ENCODE measurements at places on chromosomes 7 and 10.

GRCh38 chr10:50309342-50309741 is 58.0 kb upstream of the ASAH2 start:
- no peak for DNase-seq

DNA sequence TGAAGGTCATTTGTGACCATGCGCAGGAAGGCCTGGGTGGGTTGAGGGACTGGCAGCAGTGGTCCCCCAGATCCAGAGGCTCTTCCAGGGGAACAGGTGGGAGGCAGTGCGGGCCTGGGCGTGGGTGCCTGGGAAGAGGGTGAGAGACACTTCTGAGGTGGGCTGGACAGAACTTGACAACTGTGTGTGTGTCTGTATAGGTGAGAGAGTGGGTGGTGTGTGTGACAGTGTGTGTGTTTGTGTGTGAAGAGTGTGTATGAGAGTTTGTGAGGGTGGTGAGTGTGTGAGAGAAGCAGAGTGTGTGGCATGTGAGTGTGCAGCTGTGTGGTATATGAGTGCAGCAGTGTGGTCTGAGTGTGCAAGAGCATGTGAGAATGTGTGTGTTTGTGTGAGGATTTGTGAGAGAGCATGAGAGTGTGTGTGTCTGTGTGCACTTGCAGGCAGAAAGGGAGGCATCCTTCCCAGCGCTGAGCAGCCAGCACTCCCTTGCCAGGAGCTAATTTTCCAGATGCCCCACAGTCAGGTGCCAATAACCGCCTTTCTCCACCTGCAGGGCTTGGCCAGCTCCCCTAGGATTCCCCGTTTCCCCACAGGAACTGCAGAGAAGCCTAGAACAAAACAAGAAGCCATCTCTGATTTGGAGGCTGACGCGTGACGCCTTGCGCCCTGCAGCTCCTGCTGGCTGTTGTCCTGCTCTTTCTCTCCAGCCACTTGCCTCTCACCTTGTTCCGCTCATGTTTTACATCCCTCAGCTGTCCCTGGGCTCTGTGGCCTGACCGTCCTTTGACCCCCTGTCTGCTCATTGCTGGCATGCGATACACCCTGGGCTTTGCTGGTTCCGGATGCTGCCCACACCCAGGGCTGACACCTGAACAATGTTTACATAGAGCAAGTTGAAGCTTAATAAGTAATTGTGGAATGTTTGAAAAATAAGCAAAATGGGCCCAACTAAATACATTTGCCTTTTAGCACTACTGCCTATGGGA is 88.0 kb downstream of the TMEM178B start:
- DNase-seq = no peak

GRCh38 chr7:149794661-149795060 is 21.3 kb upstream of the ZNF467 start:
- no peak for DNase-seq

DNA sequence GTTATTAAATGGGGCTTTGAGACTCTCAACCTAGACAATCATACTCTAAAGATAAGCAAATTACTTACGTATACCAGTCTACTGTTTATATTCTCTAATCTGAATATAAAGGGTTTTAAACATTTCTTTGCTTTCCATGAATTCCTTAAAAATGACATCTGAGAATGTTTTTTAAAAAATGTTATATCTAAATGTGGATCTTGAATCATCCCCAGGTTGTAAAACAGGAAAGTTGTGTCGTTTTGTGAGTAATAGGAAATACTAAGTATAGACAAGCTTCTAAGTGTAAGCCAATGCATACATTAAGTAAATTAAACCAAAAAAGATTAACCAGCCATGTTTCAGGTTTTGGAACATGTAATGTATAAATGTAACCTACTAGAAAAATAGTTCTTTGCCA is 26.8 kb downstream of the ADD3 start:
- DNase-seq = no peak

DNA sequence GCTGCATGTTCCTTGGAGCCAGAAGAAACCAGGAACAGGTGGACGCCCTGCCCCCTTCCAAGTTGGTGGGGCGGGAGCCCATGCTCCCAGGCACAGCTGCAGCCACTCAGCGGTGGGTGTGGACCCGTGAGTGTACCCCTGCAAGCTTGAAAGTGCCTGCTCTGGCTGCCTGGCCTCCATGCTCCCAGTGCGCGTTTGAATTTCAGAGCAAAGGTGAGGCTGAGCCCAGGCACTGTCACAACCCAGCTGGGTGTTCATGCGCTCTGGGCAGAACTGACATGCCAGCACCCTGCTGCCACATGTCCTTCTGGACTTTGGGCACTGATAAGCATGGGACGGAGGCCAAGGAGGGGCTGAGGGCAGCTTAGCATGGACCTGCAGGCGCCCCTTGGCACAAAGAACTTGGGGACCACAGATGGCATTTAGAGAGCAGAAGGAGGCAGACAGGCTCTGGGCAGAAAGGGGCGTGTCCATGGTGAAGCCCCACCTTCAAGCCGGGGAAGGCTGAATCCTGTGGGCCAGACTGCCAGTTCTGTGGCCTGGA is 402.0 kb upstream of the NRG3 start:
- DNase-seq = no peak

DNA sequence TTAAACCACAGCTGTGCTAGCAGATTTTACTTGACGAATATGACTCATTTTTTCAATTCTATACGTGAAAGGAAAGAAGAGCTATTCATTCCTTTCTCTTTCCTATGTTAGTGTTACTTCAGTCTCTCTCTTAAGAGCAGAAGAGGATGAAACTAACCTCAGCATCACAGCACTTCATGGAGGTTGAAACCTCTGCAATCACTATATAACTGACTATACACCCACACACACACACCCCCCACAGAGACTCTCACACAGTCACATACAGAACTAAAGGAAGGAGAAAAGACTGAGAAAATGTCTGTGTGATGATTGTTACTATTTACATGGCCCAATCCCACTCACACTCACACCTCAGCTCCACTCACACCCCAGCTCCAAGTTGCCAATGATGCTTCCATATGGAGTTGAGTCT is 104.2 kb downstream of the KIF20B start:
- no peak for DNase-seq

DNA sequence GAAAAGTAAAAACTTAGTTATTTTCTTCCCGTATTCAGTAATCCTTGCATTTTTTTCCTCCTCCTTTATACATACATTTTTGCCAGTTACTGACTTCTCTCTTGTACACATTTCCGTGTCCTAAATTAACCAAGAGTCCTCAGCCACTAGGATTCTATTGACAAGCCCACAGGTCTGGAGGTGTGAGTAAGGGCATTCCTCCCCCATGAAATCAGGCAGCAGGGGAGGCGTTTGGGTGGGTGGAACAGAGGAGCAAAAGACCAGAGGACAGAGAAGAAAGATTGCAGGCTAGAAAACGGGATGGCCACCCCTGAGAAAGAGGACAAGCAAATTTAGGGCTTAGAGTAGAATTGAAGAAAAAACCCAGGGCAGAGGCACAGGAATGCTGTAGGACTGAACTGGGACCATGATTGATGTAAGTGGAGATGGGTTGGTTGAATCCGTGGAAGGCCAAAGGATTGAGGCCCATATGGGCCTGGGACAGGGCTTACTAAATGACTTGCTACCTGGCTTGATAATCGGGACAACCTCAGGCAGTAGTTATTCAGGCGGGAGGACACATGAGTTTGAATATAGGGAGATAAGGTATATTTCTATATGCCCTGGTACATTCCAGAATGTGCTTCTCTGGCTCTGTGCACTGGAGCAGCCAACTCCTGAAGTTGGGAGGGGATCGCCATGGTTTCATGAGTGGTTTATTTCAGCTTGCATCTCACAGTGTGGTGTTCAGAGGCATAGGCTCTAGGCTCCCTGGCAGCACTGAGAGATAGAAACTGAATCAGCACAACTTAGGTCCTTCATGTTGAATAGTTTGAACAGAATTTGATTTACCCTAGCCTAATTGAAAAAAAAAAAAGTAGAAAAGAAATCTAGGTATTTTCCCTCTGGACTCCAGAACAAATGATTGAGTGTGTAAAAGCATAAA is 28.0 kb downstream of the IKZF1 start:
- DNase-seq = no peak

DNA sequence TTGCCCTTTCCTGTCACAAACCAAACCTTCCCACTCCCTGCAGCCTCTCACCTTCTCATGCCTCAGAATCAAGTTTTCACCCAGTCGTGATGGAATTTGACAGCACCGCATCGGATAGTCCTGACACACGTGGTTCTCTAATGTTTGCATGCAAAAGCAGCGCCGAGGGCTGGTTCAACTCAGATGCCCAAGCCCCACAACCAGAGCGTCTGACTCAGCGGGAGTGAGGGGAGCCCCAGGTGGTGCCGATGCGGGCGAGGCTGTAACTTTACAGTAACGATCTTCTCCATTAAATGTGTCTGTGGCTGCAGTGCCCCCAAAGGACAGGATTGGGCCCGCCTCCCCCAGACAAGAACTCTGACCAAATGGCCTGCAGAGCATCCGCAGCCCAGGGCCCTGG is 284.5 kb downstream of the CELF2 start:
- DNase-seq = no peak

- no peak for DNase-seq
These were observed 35.0 kb downstream of the GNA12 start for GRCh38 chr7:2808891-2809665.

DNA sequence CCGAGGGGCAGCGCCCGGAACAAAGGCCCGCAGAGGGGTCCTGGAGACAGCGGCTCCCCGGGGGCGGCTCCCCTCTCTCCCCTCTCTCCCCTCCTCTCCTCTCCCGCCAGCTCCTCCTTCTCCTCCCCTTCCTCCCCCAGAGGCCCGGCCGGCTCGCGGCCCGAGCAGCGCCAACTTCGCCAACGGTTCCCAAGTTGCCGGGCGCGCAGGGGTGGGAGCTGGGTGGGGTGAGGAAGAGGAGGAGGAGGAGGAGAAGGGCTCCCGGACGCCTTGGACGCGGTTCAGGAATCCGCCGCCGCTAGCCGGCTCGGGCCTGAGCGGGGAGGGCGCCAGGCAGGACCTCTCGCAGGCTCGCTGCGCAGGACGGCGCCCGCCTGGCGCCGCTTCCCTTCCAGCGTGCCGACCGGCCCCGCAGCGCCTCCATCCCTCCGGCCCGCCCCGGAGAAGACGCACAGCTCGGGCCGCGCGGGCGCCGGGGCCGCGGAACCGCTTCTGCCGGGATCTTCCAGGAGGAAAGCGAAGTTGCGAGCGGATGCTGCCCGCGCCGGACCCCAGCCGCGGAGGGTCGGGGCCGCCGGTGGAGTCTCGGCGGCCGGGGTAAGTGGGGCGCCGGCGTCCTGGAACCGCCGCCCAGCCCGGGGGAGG is at the start of gene CHST3:
TSS of gene CHST3 (plus strand) at position 298 of the 645 bp plus-strand sequence. CDS start 41,448 bp downstream, outside the sequence.
- peak; percentile 72 for DNase-seq

DNA sequence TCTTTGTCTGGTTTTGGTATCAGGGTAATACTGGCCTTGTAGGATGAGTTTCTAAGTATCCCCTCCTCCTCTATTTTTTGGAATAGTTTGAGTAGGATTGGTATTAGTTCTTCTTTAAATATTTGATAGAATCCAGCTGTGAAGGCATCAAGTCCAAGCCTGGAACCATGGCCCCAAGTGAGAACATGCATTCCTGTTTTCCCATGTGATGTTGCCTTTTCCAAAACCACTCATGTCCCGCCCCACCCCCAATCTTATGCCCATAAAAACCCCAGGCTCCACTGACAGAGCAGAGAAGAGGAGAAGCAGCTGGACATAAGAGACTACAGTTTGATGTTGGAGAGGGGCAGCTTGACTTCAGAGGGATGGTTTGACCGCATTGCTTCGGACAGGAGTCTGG is 71.2 kb downstream of the MINPP1 start:
- no peak for DNase-seq

DNA sequence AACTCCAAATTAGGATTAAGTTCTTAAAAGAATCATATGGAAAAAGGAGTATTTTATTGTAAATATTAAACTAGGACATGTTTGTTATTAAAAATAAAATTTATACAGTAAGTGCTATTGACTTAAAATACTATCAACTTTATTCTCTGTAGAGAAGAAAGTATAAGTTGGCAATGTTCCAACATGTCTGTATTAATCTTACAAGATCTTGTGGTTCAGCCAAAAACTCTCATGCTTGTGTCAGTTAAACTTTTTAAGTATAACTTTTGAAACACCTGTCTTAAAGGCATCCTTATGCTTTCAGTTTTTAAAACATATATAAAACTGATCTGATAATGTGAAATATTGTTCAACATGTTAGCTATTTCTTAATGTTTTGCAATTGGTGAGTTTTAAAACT is 160.7 kb downstream of the ZEB1 start:
- no peak for DNase-seq

DNA sequence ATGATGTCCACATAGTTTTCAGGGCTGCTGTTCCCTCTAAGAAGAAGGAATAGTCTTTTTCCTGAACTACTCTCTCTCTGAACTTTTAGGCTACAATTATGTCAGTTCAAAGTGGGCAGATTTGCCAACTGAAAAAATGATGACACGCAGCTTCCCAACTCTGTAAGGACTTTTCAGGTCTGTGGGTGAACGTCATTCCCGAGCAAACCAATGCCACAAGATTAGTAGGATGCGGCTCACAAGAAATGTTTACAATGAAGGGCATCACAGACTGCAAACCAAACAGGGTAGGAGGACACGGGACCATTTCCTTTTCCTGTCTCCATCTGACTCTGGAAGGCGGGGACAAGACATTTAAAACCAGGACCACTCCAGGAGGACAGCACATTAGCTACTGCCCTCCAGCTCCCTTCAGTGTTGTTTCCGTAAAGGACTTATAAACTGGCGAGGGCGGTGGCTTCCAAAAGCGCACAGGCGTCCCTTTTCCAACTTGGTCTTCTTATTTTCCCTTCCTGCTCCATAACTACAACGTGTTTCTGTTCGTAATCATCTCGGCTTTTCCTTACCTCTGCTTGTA is 539 bp upstream of the MKLN1 start:
- peak; percentile 58 for DNase-seq

DNA sequence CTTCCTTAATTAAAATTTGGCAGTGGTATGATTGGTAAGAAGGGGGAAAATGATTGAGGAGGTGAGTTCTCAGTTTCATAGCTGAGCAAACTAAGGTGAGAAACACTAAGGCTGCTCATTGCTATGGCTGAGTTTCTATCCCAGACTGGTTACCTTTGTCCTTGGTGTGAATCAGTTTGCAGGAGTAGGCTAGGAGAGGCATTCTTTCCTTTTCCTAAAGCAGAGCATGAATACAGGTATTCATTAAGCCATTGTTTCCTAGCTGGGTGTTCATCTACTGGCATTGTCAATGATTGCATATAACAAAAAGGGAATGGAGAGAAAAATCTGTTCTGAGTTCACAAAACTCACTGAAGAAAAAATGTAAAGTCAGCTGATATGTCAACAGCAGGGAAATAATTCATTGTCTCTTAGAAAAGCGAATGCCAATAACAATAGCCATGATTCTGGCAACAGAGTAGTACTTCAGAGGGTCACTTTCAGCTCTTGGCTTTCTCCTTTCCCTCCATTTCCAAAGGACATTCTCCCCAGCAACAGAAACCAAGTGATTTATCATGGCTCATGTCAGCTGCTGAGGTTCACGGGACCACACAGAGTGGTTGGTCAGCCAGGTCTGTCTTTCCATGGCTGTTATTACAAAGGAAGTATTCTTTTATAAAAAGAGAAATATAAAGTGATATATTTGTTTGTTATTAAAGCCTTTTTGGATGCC is 234.0 kb downstream of the BICC1 start:
- DNase-seq = no peak

- no peak for DNase-seq
These were observed 25.3 kb downstream of the MAP3K8 start for GRCh38 chr10:30459283-30459682.

GRCh38 chr7:42197451-42197850 is 39.6 kb downstream of the GLI3 start:
- no peak for DNase-seq

- DNase-seq = no peak
These were observed 47.8 kb upstream of the CPN1 start for GRCh38 chr10:100129424-100129823.

Data from frontal cortex (tissue), 4 donors.